Stimulated activated CD4-positive, alpha-beta T cell treated with anti-CD3 and anti-CD28 coated beads, Interleukin-15, amount 100 ng/mL, for 1 hour (primary cell): ENCODE measurements at places on chromosomes 13 and 19.
A peak's percentile ranks its signal among the peaks of the same experiment; 100 is the strongest.

DNA sequence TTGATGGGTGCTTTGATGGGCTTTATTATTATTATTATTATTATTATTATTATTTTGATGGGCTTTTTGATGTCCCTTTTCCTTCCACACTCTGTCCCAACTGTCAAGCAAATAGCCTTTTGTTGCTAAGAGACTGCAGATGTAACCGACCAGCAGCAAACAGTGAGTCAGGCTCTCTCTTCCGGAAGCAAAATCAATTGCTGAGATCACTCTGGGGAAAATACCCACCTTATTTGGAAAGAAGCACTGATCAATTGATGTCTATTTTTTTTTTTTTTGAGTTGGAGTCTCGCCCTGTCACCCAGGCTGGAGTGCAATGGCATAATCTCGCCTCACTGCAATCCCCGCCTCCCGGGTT, 2.9 kb downstream of the LDLR start:
- no peak for DNase-seq

DNA sequence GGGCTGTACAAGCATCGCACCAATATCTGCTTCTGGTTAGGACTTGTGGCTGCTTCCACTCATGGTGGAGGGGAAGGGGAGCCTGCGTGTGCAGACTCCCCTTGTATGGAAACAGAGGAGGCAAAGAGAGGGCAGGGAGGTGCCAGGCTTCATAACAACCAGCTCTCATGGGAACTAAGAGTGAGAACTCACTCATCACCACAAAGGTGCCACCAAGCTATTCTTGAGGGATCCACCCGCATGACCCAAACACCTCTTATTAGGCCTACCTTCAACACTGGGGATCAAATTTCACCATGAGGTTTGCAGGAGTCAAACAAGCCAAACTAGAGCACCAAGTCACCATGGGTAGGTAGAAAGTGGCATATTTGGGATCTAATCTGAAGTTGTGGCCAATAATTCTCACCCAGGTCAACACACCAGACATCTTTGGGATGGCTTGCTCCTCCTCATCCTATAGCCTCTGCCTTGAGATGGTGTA, 46.4 kb downstream of the RUBCNL start:
- DNase-seq = no peak

GRCh38 chr13:100403675-100404074, 184.9 kb downstream of the GGACT start:
- no peak for DNase-seq

- DNase-seq = no peak
Observed at GRCh38 chr19:16571283-16571682, 932 bp downstream of the SLC35E1 start.

DNA sequence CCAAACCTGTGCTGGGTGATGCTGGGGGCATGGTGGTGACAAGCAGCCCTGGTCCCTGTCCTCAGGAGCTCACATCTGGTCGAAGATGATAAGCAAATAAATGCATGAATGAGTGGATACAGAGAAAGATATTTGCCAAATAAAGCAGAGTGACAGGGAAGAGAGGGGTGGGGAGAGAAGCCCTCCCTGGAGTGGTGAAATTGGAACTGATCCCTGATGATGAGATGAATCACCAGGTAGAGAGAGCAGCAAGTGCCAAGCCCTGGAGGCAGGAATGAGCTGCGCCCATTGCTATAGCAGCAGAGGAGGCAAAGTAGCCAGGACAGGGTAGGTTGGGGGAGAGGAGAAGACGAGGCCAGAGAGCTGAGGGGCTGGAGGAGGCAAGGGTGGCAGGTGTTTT, 13.7 kb downstream of the FXYD5 start:
- DNase-seq = no peak

DNA sequence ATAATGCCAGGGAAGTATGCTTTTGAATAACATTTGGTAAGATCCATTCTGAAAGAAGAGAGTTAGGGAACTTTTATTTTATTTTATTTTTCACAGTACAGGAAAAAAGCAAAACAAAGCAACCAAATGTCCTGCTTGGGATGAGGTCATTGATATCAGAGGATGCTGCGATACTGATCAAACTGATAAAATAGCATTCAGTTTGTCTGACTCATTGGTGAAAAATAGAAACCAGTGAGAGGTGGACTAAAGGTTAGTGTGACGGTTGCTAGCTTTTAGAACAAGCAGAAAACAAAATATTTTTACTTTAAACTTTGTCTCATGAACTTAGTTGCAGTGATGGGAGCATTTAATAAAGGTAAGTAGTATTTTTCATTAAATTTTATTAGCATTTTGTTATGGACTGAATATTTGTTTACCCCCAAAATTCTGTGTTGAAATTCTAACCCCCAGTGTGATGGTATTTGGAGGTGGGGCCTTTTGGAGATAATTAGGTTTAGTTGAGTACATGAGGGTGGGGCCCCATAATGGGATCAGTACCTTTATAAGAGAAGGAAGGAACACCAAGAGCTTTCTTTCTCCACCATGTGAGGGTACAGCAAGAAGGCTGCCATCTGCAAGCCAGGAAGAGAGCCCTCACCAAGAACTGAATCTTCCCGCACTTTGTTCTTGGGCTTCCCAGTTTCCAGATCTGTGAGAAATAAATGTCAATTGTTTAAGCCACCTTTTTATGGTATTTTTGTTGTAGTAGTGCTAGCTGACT, 37.3 kb downstream of the ITGBL1 start:
- no peak for DNase-seq

GRCh38 chr13:32031025-32031814, at the start of gene FRY:
FRY (plus strand) TSS chr13:32031774; CDS start chr13:32031796, 22 bp downstream.
- peak; percentile 6 for DNase-seq

DNA sequence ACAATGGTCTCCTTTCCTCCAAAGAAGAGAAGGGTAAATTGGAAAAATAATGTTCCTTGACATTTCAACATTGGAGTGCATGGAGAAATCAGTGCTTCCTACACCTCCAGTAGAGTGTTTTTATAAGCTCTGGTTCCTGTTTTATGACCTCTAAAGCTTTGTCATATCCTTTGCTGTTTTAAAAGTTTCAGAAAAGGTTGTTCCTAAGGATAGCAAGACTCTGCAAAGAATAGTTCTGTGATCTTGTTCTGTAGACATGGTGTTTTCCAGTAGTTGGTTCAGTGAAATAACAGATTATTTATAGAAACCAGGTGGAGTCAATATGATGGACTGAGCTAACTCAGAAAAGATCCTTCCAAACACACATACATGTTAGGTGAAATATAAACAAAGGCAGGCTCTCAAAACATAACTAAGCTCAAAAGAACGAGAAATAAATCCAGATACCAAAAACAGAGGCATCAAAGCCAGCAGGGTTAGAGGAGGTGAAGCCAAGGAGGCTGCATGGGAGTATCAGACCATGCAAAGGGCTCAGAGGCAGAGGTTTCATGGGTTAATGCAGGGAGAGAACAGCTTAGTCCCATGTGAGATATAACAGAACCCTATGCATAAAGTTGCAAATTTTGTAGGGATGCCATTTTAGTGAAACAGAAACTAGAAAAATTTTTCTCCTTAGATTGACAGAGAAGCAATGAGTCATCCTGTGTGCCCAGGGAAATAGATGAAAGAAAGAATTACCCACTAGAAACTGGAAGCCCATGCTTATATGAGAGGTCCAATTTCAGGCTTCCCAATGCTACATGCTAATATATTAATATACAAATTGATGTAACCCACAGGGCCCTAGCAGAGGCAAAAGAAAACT, 44.3 kb downstream of the SHISA2 start:
- no peak for DNase-seq

- peak; percentile 33 for DNase-seq
Observed at GRCh38 chr19:55255618-55256423, 3.0 kb downstream of the PPP6R1 start.

DNA sequence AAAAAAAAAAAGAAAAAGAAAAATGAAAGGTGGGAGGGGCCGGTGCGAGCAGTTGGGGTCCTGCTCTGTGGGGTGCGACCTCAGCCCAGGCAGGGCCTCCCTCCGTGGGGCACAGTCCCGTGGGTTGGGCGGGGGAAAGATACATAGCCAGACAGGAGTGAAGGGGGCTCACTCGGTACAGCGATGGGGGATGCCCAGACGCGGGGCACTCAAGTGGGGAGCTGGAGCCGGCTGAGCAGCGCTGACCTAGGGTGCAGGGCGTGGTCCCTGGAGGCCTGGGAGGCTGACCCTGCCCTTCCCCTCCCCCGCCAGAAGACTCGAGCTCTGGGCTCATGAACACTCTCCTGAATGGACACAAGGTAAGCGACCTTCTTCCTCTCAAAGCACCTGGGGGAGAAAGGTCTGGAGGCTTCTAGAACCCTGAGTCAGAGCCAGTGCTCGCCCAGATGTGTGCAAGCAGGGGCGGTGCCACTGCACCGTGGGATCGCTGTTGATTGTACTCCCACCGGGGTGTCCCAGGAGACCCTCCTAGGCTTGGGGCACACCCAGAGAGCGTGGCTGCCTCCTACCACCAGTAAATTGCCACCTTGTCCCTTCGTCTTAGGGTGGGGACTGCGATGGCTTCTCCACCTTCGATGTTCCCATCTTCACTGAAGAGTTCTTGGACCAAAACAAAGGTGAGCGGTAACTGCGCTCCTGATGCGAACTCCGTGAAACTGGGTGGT, 3.4 kb downstream of the HMG20B start:
- DNase-seq = no peak

- DNase-seq = no peak
Observed at GRCh38 chr19:1854542-1855039, 6.3 kb upstream of the REXO1 start.

GRCh38 chr13:41137951-41138350, 5.3 kb upstream of the KBTBD6 start:
- DNase-seq = no peak

DNA sequence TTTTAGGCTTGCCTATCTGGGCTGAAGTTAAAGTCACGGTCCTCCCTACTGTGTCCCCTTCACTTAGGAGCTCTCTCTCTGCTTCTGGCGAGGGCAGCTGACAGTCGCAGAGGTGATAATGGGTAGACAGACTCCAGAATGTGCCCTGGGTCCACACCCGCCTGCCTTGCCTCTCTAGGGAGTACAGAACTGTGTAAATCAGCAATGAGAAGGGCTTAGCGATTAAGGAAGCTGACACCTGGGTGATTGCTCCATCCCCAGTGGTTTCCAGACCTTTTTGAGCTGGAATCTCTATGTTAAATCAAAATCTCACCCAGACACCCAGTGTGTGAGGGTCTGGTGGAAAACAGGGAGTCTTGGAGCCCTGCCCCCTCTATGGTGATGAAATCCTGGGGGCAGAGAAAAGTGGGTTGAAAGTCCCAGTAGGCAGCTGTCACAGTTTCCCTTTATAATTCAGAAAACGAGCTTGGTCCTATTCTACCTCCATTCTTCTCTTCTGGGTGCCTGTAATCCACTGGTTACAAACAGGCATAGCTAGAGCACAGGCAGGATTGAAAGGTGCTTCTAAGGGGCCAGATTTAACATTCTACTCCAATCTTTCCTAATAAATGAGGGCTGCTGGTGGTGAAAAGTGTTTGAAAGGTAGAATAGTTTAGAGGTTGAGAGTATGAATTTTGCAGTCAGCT, 46.9 kb downstream of the OLFM4 start:
- no peak for DNase-seq

DNA sequence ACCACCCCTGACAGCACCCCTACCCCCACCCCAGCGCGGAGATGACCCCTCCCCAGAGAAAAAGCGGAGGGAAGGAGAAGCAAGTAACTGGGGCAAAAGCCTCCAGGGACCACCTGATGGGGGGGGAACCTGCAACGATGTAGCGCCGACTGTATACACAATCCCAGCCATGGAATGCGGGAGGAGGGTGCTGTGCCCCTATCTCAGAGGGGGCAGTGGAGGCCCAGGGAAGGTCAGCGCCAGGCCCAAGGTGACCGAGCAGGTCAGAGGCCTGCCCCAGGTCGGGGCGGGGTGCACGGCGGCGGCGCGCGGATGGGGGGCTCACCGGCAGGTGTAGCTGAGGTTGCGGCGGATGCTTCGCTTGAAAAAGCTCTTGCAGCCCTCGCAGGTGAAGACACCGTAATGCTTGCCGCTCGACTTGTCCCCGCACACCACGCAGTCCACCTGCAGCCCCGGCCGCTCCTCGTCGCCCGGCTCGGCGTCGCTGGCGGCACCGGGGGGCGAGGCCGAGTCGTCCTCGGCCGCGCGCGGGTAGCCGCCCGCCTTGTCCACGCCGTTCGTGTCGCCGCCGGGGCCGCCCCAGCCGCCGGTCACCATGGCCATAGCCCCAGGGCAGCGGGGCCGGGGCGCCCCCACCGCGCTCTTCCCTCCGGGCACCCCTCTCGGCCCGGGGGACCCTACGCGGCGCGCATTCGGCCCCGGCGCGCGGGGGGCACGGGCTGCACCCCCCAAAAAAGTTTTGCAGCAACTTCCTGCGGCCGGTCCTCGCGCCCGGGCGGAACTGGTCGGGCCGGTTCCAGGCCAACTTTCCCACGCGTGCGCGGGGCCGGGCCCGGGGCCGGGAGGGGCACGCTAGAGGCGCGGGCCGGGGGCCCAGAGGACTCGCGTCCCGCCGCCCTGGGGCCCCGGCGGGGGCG, 843 bp downstream of the NR2F6 start:
- no peak for DNase-seq

GRCh38 chr19:43610493-43610892, 1.4 kb upstream of the SRRM5 start:
- DNase-seq = no peak

DNA sequence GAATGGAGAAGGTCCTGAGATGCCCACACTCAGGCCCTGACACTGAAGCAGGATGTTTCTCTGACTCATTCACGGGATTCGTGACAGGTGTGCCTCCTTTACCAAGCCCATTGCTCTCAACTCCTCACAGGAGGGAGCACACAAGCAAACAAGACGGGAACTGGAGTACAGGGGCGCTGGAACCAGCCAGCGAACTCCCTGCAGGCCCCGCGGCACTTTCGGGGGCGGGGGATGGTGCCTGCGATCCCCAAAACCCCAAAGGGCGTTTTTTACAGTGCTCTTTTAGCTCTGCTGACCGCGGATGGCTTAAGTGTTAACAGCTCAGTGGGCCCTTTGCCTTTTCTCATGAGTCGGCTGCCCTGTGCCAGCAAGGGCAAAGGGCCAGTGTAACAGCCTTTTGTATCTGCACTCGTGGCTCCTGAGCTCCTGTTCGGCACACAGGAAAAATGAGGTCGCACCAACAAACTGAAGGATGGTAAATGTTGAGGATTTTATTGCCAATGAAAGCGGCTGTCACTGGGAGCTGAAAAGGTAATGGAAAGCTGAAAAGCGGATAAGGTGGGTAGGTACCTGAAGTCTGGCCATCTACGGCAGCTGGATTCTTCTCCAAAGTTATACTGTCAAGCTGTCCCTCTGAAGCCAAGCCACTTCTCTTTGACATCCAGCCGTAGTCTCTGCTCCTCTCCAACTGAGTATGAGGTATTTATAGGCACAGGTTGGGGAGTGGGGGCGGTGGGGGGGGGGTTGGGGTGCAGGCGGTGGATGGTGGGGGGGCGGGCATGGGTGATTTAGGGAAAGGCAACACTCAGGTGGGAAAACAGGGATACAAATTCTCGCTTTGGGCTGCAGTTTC, 65.0 kb upstream of the TRPC4 start:
- no peak for DNase-seq

DNA sequence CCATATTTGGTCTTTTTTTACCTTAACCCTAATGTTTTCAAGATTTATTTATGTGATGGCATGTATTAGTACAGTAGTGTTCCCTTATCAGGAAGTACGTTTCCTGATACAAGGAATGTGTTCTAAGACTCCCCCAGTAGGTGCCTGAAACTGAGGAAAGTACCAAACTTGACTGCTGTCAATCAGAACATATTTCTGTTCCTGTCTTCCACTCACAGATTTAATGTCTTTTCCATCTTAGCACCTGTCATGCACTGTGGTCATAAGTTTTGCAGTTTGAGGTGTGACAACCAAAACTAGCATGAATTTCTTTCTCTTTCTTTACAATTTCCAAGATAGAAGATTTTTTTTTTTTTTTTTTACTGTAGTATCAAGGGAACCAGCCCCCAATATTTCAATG, 62.9 kb downstream of the LMO7 start:
- no peak for DNase-seq
